GF-D8 (cell line): ENCODE measurements at places on chromosomes 1 and 21.

- DNase-seq: peak; percentile 78
These were observed 27.9 kb downstream of the NRDC start for GRCh38 chr1:51850420-51851223.

GRCh38 chr1:150970808-150971582 lies 3.6 kb downstream of the CERS2 start:
- DNase-seq: no peak

DNA sequence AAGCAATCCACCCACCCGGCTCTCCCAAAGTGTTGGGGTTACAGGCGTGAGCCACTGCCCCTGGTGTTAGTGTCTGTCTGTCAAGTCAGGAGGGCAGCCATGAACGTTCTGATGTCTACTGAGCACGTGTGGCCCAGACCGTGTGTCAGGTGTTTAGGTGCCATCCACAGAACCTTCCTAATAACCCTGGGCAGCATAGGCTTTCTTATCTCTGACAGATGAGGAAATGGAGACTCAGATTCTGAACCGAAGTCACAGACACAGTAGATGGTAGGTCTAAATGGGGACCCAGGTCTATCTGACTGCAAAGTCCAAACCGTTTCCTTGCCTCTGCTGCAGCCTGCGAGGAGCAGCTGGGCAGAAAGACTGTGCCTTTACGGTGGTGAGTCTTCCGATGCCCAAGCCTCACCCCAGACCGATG lies 622 bp upstream of the IL6R start:
- DNase-seq: peak; percentile 39

GRCh38 chr1:118636004-118636403 lies 352.1 kb downstream of the TBX15 start:
- no peak for DNase-seq

GRCh38 chr1:9426291-9426711 lies 113.0 kb upstream of the SLC25A33 start:
- peak; percentile 87 for DNase-seq

DNA sequence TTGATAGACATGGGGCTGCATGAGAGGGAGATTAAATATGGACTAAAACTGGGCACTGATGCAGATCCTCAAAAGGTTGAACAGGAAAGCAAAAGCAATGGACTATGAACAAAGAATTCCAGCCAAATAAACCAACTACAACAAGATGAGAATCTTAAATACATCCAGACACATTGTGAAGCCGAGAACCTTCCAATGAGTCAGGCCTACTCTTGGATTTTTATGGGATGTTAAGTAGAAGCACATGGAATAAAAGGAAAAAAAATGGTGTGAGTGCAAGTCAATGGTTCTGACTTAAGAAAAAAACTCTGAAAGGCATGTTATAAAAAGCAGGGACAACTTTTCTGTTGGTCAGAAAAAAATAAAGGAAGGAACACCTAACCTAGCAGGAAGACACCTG lies 227.2 kb downstream of the DPYD start:
- DNase-seq: no peak

DNA sequence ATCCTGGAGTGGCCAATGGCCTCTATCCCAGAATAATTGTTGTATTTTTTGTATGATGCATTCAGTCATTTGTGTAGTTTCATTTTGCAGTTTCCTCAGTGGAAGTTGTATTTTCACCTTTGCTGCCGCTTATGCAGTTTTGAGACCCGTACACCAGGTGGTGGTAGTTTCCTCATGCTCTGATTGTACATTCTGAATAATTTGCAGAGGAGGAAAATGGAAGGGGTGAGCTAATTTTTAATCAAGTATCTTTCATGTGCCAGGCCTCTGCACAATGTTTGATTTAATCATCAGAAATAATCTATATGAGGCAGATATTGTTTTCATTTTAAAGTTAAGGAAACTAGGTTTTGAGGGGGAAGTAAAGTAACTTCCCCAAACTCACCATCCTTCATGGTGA lies 29.5 kb downstream of the HLX start:
- no peak for DNase-seq

DNA sequence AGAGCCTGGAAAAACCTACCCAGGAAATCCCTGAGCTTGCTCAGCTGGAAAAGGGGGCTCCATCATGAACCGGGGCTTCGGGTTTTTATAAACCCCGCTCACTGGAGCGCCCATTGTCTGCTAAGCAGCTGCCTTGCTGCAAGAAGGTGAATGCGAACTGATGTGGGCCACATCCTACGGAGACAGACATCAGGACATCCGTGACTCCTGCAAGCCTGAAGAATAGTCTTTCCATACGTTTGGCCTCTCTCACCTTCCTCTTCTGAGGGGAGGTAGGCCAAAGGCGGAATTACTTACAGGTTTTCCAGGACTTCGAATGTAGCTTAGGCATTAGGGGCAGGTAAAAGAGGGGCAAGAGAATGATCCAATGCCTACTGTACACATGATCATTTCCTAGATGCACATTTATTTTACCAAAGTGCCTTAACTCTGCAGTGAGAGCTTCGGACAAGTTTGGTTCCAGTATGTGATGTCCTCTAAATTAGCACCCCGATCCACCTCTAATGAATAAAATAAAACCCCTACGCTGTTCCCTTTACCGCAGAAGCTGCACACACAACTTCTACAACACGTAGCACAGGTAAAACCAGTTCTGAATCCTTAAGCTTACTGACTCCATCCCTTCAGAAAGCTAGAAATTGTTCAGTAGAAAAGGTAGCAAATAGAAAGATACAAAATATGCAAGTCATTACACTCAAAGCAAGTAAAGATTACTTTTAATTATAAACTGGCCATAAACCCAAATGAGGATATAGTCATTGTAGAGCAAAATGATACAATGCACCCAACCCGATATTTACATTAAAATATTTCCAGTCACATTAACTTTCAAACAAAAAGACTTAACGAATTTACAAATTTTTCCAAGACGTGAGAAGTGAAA lies 866 bp upstream of the SORT1 start:
- no peak for DNase-seq

DNA sequence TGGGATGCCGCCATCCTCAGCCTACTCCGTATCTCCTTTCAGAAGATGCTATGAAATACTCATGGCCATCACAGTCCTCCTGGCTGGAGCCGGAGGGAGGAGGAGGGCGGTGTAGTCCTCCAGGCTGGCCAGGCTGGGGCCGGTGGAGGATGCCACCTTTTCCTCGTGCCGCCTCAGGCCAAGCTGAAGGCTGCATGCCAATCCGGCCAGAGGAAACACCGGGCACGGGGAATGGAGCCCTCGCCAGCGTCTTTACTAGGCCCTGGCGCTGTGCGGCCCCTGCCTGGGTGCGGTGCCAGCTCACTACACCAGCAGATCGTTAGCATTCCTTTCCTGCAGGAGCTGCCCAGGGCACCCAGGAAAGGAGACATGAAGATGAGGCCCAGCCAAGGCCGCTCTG lies 70.1 kb downstream of the CASZ1 start:
- no peak for DNase-seq

DNA sequence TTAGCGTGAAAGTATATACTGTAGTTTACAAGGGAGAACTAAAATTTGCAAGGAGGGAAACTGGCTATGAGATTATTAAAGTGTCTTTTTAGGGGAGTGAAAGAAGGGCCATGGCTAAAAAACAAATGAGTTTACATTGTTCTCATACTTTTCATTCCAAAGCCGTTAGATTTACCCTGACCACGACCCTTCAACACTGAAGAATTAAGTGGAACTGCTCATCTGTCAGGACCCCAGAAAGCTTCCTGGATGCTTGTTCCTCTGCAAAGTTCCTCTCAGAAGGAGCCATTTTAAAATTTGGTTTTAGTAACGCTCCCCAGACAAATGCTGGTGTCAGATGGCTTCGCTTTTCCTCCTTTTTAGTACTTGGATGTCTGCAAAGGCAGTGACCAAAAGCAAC lies 82.7 kb upstream of the ZBTB18 start:
- DNase-seq: no peak

DNA sequence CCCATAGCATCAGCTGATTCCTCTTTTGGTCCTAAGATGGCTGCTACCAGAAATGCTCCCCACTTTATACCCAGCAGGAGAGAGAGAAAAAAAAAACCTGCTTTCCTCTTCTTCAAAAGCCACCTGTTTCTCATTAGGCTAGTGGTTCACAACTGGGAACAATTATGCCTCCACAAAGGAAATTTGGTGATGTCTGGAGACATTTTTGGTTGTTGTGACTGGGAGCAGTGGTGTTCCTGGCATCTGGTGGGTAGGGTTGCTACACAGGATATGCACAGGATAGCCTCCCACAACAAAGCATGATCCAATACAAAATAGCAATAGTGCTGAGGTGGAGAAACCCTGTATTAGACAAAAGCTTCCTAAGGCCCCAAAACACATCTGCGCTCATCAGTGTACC lies 38.5 kb upstream of the SGIP1 start:
- DNase-seq: no peak

DNA sequence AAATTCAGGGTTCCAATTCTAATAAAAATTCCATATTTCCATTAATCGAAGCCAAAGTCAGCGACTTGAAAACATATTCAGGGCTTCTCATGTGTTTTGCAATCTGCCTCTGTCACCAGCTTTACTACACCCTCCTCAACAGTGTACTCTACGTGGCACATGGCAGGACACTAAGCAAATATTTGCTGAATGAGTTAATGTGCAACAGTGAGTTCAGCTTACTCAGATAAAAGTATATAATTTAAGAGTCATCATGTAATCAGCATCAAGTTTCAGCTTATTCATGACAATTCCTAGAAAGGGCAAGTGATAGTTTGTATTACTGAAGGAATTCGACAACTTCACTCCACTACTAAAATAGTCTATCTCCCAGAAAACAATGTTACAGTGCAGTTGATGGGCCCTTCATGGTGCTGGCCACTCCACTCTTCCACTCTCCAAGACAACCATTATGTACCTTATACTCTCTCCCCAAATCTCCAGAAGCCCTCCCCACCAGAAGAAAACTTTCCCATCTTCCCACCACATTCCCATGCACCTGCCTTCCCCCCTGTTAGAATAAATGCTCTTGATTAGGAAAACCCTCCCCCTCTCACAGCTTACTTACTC lies 97.3 kb downstream of the TTLL7 start:
- DNase-seq: no peak

DNA sequence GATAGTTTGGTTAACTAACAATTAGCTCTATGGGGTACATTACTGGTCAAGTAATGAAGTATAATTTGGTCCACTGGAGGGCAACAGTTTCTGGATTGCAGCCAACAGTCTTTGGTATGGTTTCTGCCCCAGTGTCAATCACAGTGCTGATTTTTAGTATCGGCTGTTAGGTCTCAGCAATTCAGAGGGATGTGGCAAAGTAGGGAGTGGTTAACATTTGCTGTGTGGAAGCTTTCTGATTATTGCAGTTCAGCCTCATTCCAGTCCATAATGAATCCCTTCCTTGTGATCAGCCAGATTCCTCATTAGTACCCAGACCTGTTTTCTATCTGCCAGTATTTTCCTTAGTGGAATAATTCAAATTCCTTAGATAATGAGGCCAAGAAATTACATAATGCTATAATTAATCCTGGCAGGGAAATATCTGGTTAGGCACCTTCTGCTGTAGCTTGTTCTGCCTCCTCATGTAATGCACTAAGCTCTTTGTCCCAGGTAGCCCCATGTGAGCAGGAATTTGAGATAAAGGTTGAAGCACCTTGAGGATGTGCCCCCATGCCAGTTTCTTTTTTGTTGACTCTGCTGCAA lies 14.0 kb downstream of the F3 start:
- no peak for DNase-seq

- DNase-seq: no peak
These were observed 11.1 kb downstream of the MAP3K6 start for GRCh38 chr1:27355683-27356082.

DNA sequence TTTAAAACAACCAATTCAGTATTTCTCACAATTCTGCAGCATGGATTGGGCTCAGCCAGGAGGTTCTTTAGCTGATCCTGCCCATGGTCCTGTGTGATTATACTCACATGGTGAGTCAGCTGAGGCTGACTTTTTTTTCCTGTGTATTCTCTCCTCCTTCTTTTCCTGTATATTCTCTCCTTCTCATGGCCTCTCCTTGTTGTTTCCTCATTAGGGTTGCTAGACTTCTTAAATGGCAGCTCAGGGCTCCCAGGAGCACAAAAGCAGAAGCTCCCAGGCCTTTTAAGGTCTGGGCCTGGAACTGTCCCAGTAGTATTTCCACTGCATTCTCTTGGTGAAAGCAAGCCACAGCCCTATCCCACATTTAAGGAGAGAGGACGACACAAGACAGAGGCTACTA lies 26.8 kb downstream of the VANGL1 start:
- peak; percentile 57 for DNase-seq

DNA sequence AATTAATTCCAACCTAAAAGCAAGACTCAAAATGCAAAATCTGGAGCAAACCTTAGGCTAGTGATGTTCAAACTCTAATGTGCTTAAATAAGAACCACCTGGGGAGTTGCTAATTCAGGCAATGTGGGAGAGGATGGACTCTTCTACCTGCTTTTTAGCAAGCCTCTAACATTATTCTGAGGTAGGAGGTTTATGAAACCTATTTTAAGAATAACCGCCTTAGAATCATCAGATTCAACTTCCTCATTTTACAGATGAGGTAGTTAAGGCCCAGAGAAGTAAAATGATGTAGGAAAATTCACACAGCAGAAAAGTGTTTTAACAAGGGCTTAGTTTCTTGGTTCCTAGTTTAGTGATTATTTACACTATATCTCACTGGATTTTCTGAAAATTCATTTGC lies 8.6 kb upstream of the NTNG1 start:
- no peak for DNase-seq

DNA sequence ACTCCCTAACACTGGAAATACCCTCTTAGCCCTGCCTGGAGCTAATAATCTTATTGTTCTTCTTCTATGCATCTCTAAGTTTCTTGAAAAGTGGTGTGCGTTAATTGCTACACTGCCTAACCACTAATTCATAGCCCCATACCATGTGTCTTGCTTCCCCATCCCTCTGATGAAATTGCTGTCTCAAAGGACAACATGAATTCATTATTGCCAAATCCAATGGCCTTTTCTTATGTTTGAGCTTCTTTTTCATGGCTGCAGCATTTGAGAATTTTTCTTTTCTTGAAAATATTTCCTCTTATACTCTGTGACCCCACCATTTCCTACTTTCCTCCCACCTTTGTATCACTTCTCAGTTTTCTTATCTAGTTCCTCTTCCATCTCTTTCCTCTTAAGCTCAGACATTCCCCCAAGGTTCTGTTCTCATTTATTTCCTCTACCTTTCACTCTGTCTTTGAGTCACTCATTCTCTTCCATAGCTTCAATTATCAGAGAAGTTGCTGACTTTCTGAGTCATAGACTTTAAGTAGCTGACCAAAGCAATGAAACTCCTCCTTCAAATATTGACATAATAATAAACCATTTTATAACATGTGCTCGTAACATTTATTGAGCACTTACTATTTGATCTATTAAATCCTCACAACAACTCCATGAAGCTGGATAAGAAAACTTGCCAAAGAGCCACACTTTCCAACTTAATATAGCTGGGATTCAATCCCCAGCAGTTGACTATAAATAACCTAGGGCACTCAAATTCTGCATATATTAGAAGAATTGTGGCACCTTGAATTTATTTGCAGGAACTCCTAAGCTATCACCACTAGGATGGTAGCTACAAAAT lies 35.5 kb upstream of the ATP6V1G3 start:
- DNase-seq: no peak

GRCh38 chr1:193083365-193084088 lies 21.7 kb downstream of the GLRX2 start:
- DNase-seq: no peak

- DNase-seq: no peak
These were observed 1.8 kb downstream of the ALPL start for GRCh38 chr1:21510885-21511578.
